ENCODE measurements at places on chromosomes 4 and X.

- no peak for DNase-seq
These were observed 32.3 kb downstream of the USP53 start for GRCh38 chr4:119244832-119245231.

DNA sequence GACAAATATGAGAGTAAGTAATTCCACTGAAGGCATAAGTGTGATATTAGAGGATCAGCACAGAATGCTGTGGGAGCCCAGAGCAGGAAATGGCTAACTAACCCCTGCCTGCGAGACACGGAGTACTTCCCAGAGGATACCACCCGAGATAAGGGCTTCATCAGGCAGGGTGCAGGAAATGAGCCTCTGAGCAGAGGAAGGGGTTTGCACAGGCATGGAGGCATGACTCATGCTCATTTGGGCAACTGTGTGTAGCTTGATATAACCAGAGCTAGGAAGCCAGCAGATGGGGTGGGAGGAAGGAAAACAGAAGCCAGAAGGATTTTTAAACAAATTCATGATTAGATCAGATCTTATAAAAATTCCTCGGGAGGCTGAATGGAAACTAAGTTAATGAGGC is 70.0 kb upstream of the TSPAN5 start:
- no peak for DNase-seq

- no peak for DNase-seq
These were observed 57.6 kb downstream of the CCDC160 start for GRCh38 chrX:134294548-134294947.

DNA sequence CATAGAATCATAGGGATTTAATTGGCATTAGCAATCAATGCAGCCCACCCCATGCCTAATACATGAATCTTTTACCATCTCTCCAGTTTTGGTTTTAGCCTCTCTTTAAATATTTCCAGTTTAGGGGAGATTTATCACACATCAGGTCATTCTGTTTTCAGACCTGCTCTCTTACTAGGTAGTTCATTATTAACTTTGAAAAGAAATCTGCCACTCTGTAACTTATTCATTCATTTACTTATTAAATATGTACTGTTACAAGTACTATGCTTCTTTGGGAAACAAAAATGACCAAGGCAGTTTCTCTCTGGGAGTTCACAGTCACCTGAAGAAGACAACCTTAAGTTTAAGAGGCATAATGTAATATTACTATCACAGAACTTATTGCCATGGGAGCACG is 62.1 kb downstream of the USO1 start:
- DNase-seq: no peak
